ENCODE measurements at places on chromosomes 6 and 20. TPM values are rescaled to one million over a fixed set of nuclear protein-coding genes. Genes with fewer than 3 reads are reported as not detected.

- no peak for DNase-seq
Observed at GRCh38 chr6:6169141-6169540, 151.3 kb downstream of the F13A1 start.

GRCh38 chr6:99813565-99813964 is 180.5 kb downstream of the MCHR2 start:
- DNase-seq: no peak

DNA sequence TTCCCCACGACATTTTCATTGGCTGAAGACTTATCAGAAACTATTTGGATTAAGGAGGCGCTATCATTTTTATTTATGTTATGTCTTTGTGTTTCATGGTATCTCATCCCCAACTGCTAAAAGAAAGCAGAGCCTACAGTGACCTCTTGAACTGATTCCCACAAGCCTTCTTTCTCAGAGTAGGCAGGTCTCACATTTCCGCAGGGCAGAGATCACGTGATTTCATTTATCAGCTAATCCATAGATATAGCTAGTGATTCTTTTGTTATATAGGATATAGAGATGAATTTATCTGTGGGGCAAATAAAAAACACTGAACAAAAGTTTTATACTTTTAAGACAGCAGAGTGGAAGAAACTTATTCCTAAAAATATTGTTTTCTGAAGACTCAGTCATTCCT is 25.0 kb upstream of the POPDC3 start:
- DNase-seq: no peak

DNA sequence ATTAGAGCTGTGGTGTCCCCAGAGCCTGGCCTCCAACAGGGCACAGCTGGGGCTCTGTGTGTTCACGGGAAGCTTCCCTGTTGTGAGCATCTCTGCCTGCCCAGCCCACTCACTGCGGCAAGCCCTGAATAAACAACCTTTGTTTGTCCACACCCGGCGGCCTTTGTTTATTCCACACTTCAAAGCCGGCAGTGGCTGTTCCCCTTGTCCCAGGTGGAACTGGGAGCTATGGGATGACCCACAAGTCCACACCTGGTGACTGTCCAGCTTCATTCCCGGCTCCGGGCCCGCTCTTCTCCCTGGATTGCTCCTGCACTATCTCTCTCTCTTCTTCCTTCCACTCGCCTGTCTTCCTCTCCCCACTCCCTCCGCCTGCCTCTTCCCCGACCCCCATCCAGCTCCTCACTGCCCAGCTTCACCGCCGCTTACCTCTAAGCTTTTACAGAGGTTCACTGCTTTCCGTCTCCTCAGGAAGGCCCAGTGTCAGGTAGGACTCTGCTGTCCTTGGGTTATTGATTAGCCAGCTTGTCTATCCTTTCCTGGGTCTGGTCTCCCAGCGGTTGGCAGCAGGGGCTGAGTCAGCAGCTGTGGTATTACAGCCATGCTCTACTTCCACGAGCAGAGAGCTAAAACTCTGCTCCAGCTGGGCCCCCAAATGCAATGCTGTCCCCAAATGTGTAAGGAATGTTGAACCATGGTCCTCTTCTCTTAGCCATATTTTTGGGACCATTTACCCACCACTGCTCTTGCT is 17.8 kb downstream of the DACT2 start:
- peak; percentile 39 for DNase-seq

DNA sequence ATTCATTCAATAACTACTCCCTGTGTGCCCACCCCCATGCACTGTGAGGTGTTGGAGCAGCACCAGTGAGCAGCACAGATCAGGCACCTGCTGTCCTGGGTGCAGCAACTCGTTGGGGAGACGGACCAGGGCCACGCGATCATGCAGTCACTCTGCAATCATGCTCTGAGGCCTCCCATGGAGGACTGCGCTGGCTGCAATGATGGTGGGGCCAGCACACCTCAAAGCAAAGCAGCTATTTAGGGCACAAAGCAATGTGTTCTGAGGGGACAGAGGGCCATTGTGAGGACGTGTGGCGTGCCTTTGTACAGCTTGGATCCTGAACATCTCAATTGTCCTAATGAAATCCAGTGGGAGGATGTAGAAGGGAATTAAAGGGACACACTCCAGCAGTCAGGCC is 41.0 kb upstream of the MPC1 start:
- DNase-seq: no peak

GRCh38 chr6:33633462-33634158 is 12.5 kb downstream of the ITPR3 start:
- peak; percentile 76 for DNase-seq

- DNase-seq: no peak
Observed at GRCh38 chr6:32432050-32432450, 7.6 kb upstream of the HLA-DRA start.

DNA sequence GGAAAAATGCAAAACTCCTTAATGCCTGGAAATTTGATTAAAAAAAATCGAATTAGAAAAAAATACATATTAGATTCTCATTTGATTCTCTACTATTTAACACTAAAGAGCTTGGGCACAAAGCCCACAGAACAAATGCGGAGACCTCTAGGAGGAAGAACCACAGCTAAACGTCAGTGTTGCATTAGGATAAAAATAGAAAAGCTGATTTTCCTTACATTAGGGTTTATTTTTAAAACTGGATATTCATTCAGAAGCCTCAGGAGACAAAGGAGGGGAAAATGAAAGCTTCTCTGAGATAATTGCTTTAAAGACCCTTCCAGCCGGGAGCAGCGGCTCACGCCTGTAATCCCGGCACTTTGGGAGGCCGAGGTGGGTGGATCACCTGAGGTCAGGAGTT is 77.3 kb downstream of the ECT2L start:
- no peak for DNase-seq

DNA sequence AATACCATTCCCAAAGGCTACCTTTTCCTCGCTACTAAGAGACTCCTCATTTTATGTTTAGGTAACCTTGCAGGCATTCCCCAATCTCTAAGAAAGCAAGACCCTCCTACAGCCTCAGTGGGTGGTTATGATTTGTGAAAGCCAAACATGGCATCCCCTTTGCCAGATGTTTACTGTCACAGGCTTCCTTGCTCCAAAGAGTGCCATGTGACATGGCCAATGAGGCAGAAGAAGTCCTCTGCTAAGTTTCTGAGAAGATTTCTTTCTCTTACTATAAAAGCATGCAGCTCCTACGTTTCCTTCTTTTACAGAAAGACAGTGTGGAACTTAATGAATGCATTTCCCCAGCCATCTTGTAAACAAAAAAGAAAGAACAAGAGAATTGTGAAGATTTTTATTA is 688.2 kb downstream of the TBC1D32 start:
- DNase-seq: no peak

DNA sequence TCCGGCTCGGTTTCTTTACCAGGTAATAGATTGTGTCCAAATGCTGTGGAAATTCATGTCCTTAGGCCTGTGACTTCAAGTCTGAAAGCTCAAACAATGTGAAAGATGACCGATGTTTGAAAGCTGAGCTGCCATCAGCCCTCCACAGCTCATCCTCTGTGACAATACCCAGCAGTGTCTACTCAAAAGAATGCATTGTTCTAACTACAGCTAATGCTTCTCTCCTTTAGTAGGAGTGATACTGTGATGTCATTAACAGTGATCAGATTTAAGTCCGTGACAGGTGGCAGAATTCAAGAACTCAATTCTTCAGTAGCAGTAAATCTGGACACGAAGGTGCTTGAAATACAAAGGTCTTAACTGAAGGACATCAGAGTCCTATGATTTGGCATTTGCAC is 97.3 kb downstream of the RCAN2 start:
- DNase-seq: no peak

- peak; percentile 13 for DNase-seq
Observed at GRCh38 chr6:20056350-20056992, 155.8 kb downstream of the MBOAT1 start.

DNA sequence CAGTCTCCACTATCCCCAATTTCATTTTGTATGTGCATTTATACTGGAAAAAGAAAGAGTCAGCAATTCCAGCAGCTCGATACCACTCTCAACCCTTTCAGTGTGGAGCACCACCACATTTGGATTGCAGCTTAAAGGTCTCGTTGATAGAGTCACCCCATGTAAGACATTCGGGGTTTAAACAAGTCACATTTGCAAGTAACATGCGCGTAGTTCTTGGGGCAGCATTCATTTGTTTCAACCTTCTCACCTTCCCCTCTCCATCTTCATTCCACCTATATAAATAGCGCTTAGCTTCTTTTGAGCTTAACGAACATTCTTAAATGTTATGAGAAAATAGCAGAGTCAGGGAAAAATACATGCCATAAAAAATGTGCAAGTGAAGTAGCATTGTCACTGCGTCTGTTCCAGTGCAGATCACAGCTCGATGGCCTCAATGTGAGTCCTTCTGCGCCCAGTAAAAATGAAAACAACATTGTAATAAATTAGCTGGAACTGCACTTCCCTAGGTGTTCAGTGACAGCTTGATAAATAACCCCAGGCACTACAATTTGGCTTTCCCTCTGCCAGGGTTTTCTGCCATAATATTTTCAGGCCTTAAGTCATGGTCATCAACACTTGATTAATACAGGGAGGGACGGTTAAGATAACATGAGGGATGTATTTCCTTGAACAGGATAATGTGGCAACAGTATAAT is 737.8 kb upstream of the NRSN1 start:
- DNase-seq: no peak

GRCh38 chr6:117739869-117740268 is 64.6 kb downstream of the NUS1 start:
- no peak for DNase-seq

GRCh38 chr20:43568706-43569105 is 9.9 kb downstream of the SGK2 start:
- no peak for DNase-seq

DNA sequence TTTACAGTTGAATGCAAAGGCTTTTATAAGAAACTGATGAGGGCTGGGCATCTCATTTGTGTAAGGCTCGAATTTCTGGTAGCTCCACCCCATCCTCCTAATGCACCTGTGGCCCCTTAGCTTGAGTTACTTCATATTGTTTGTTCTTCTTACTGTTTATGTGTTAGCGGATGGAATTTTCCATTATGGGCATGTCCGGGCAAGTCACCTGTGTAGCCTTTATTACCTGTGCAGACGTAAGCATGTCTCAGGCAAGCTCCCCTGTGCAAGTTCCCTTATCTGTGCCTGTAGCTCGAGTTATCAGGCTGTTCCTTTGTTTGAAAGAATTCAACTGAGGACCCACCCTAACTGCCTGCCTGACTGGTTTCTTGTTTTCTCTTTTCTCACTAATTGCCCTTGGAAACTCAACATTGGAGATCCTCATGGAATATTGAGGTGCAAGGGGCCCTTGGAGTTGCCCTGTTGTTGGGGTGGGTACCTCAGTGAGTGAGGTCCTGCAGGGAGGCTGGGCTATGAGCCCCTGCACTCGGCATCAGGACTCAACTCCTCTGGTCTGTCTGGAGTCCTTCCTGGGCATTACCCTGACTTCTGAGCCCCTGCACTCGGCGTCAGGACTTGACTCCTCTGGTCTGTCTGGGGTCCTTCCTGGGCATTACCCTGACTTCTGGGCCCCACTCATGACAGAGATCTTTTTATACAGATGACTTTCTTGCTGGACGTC is 207.9 kb upstream of the SULF2 start:
- DNase-seq: no peak

GRCh38 chr6:69813508-69813907 is 16.7 kb upstream of the LMBRD1 start:
- DNase-seq: no peak

DNA sequence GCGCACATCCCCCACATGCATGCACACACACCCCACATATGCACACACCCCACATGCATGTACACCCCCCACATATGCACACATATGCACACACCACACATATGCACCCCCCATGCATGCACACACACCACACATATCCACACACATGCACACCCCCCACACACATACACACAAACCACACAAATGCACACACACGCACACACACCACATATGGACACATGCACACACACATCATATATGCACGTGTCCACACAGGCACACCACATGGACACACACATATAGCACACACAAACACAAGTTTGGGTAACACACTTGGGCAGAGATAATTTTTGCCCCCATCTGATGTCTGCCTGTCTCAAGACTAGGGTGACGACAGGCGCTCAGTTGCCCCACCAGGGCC is 8.3 kb downstream of the BHLHE23 start:
- DNase-seq: no peak

DNA sequence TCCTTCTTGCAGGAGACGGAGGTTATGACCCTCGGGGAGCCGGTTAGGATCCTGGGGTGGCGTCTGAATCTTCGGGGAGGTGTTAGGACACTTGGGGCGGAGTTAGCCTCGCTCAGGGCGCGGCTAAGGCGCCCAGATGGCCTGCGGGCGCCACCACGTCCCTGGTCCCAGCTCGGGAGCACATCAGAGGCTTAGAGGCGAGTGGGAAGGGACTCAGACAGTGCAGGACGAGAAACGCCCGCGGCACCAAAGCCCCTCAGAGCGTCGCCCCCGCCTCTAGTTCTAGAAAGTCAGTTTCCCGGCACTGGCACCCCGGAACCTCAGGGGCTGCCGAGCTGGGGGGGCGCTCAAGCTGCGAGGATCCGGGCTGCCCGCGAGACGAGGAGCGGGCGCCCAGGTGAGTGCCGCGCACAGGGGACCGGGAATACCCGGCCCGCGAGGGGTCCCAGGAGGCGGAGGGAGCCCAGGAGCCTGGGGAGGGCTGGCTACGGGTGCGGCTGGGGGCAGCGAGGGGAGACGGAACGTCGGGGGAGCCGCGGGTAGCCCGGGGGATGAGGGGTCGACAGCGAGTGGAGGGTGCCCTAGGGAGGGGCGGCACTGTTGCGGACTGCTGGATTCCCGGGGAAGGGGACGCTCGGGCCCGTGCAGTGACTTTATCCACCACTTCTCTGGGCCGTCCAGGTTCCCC is at the start of gene HCK:
HCK (plus strand) TSS at position 153 of the 688 bp plus-strand sequence.
- no peak for DNase-seq

GRCh38 chr20:44938637-44939036 is 21.6 kb downstream of the TOMM34 start:
- no peak for DNase-seq

GRCh38 chr6:121223212-121223611 is 111.1 kb downstream of the TBC1D32 start:
- no peak for DNase-seq

- DNase-seq: no peak
Observed at GRCh38 chr20:17442588-17442987, 88.6 kb downstream of the BFSP1 start.

GRCh38 chr6:148231572-148231971 is 111.1 kb upstream of the SASH1 start:
- DNase-seq: no peak

- no peak for DNase-seq
Observed at GRCh38 chr6:17493286-17493685, 99.9 kb downstream of the CAP2 start.

- DNase-seq: no peak
Observed at GRCh38 chr6:147544420-147544819, 35.9 kb downstream of the SAMD5 start.

GRCh38 chr20:15700147-15700765 is 873.0 kb downstream of the KIF16B start:
- DNase-seq: no peak

Gene ENPP4
- total RNA-seq: 18.0 TPM

Gene RMND1
- 16.0 TPM for total RNA-seq

Gene PROCR
- total RNA-seq: 21.4 TPM

Gene ADGRF5
- total RNA-seq: 10.1 TPM

Data from mucosa of gallbladder (tissue), 1 donor.